ENCODE measurements at places on chromosomes 3 and 15.
A peak's percentile ranks its signal among the peaks of the same experiment; 100 is the strongest.

DNA sequence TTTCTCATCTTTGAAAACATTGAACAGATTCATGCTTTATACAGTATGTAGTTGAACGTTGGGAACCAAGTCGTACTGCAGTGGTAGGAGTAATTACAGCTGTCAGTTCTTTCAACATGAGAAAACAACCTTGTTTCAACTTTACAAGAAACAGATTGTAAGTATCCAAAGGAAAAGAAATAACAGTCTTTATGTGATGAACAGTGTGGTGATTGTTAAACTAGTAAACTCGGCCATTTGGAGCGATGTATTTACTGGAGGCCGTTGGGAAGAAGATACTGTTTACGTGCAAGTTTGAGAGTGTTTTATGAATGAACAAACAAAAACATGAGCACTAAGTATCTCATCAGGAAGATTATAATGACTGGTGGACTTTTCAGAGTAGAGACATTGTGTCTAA is 48.4 kb downstream of the EPHA3 start:
- DNase-seq: no peak

- DNase-seq: no peak
These were observed 21.0 kb upstream of the EID1 start for GRCh38 chr15:48856942-48857341.

GRCh38 chr3:44899683-44900367 is 25.4 kb downstream of the TGM4 start:
- DNase-seq: no peak

DNA sequence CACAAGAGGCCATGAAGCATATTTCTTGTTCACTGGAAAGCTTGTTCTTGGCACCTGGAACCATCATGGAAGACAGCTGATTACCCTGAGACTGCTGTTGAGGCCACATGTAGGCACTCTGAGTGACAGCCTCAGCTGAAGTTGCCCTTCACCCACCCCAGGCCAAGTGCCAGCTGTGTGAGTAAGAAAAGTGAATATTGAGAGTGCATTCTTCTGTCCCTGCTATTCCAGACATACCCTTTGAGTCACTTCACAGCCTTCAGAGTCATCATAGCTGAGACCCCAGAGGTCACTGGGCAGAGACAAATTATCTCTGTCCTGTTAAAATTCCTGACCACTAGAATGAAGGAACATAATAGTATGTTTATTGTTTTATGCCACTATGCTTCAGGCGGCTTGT is 79.6 kb downstream of the NFKBIZ start:
- no peak for DNase-seq

GRCh38 chr3:45954306-45954705 is 11.0 kb downstream of the CXCR6 start:
- DNase-seq: no peak

DNA sequence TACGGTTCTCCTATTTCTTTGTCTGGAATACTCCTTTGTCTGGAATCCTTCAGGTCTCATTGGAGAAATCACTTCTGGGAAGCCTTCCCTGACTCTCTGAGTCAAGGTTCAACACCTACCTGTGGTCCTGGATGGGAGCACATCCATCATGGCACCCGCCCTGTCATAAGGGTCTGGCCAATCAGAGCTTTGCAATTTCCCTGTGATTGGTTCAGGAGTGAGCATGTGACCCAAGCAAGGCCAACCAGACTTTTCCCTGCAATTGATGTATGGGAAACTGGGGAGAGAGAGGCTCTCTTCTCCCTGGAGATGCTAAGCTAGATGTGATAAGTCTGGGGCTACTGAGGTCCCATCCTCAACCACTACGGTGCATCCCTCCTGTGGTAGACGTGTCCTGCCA is 8.1 kb downstream of the FAM3D start:
- DNase-seq: no peak

DNA sequence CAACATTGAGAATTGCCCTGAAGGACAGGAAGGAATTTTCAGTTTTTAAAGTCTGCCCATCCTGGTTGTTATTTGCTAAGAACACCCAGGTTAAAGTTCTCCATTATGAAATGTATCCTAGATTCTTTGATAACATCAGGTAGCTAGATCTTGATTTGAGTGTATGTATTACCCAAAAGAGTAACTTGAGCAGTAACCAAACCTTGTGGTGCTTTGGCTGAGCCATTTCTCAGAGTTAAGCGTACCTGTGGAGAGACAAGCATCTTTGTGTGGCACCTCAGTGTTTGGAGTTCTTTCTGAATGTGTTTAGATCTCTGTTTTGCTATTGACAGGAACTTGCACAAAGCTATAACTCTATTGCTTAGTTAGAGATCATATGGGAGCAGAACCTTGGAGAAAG is 20.4 kb downstream of the CEP97 start:
- DNase-seq: no peak

- DNase-seq: peak; percentile 8
These were observed 326.1 kb upstream of the ROPN1 start for GRCh38 chr3:124318014-124318413.

- DNase-seq: peak; percentile 37
These were observed 10.2 kb upstream of the LACTB start for GRCh38 chr15:63111481-63111880.

DNA sequence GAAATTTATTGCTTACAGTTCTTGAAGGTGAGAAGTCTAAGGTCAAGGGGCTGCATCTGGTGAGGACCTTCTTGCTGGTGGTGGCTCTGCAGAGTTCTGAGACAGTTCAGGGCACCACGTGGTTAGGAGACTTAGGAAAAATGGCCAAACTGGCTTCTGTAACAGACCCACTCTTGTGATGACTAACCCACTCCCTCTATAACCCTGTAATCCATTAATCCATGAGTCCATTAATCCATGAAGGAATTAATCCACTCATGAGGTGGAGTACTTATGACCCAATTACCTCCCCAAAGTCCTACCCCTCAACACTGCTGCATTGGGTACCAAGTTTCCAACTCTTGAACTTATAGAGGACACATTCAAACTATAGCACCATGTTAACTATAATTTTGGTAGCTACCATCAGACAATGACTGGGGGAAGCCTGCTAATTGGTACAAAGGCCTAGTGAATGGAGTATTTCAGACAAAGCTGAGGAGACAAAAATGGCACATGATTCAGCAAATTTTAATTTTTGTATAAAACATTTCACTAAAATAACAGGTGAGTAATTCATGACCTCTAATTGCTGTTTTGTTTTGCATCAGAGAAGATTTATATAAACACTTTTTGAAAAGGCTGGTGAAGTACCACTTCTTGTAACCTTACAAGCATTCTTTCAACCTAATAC is 374.1 kb upstream of the TBL1XR1 start:
- DNase-seq: no peak

DNA sequence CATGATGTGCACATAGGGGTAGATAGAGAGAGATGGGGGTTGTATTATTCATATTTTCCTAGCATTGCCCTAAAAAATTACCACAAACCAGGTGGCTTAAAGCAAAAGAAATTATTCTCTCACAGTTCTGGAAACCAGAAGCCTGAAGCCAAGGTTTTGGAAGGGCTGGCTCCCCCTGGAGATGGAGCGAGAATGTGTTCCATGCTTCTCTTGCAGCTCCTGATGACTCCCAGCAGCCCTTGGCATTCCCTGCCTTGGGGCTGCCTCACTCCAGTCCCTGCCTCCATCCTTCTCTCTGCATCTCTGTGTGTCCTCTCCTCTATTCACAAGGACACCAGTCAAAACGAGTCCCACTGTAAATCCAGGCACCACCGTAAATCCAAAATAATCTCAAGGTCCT is 91.5 kb upstream of the FAM174B start:
- no peak for DNase-seq

DNA sequence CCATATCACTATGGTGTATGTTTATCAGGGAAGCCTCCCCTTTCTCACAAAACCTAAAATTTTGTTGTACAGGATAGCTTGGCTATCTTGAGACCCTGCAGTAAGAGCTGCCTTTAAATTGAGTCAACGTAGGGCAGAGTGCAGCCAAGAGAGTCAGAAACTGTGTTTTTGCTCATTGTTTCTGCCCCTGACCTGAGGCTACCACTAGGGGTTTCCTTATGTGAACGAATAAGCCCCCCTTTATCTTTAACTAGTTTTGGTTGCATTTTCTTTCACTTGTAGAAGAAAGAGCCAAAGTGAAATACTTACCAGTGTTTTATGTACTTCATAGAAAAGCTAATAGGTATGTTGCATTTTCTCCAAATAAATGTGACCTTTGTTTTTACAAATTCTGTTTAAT is 149.9 kb upstream of the TMC3 start:
- DNase-seq: peak; percentile 2

GRCh38 chr15:23514484-23514883 is 51.0 kb upstream of the MKRN3 start:
- no peak for DNase-seq

- DNase-seq: peak; percentile 14
These were observed 3.8 kb downstream of the PEAK1 start for GRCh38 chr15:77416148-77416455.

DNA sequence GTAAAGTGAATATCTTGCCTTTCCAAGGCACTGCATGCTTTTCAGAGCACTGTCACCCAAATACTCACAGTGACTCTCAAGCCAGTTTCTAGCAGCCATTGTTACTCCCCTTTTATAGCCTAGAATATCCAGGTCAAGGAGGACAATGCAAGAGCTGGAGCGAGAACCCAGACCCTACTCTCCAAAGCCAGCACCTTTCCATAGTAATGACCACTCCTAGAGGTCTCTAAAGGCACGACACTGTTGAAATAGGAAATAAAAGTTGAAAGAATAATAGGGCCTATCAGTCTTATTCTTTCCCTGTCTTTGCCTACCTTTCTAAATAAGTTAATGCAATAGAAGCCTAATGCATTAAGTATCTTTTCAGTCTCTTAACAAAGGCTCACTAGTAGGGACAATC is 33.6 kb upstream of the DUT start:
- DNase-seq: no peak

- DNase-seq: peak; percentile 53
These were observed 103.1 kb downstream of the CMSS1 start for GRCh38 chr3:99920481-99921376.

DNA sequence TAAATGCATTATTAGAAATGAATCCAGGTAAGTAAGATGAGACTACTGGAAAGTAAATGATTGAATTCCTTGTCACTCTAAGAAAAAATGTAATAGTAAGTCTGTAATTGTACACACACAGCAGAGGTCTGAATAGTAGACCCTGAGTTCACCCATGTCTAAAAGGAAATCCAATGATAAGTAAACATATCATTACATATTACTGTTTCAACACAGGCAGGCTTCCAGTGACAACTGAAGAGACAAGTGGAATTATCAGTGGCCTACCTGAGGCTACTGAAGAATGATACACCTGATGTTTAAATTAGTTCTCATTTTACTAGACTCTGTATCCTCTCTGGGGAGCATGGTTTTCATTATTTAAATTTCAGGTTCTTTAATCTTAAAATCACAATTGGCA is 6.2 kb upstream of the CCNL1 start:
- DNase-seq: no peak

GRCh38 chr15:81751816-81752545 is 293.8 kb downstream of the MEX3B start:
- DNase-seq: no peak

DNA sequence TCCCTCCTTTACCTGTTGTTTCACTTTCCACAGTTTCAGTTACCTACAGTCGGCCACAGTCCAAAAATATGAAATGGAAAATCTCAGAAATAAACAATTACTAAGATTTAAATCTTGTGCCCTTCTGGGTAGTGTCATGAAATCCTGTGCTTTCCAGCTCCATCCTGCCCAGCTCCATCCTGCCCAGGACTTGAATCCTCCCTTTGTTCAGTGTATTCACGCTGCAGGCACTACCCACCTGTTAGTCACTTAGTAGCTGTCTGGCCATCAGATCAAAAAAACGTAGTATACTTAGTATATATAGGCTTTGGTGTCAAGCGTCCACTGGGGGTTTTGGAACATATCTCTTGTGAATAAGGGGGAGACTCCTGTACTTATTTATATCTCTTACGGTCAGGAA is 329.0 kb upstream of the SEMA6D start:
- no peak for DNase-seq

DNA sequence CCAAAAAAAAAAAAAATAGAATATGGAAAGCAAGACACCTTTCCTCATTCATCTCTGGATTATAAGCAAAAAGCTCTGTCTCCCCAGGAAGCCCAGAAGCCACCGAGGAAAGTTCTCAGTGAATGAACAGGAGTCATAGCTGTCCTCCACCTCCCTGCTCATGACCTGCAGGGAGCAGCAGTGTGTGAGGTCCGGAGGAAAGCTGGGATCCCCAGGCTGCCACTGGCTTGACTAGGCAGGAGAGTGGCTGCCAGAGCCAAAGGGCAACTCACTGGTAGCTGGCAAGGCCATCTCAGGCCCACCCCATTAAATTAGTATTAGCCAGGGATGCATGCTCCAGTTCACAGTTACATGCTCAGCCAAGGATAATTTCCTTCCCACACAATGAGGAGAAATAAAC is 191.6 kb upstream of the STT3B start:
- no peak for DNase-seq

DNA sequence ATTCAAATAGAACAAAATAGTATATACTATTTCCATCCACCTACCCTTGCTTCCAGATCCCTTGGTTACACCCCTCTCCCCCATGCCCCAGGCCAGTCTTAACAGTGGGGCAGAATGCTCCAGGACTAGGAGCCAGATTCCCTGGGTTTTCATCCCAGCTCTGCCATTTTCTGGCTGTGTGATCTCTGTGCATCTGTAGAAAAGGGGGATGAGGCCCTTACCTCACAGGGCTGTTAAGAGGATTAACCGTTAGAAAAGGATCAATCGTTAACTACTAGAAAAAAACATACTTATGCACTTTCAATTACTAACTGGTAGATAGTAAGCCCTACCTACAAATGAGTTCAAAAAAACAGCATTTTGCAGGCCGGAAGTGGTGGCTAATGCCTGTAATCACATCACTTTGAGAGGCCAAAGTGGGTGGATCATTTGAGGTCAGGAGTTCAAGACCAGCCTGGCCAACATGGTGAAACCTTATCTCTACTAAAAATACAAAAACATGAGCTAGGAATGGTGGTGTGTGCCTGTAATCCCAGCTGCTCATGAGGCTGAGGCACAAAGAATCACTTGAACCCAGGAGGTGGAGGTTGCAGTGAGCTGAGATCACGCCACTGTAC is 11.7 kb downstream of the EBLN2 start:
- DNase-seq: peak; percentile 25

- no peak for DNase-seq
These were observed 235.0 kb upstream of the KBTBD8 start for GRCh38 chr3:66762916-66763693.

DNA sequence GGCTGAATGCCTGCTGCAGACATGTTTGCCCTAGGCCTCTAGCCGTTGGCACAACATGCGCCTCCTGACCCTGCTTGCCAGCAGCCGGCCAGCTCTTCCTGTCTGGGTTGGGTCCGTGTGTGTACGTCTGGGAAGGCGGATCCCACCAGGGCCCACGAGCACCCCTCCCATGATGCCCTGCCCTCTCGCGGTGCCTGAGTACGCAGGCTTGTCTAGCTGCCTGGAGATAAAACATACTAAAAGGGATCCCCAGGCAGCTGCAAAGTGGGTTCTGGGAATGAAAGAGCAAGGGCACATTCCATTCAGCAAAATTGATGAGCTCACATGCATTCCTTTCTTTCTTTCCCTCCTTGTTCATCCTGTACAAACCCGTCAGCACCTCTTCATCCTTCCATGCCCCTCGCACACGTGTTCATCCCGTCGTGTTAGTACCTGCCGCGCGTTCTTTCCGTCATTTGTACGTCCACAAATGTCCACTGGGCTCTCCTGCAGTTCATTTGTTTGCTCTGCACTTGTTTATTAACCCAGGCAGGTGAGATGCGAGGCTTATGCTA is 74.3 kb downstream of the FBLN2 start:
- peak; percentile 55 for DNase-seq
